IMR-90 (cell line): ENCODE measurements at places on chromosomes 5 and 9.

GRCh38 chr5:150065886-150066285 is 20.5 kb downstream of the CSF1R start:
- peak; percentile 15 for DNase-seq

- peak; percentile 71 for DNase-seq
Observed at GRCh38 chr9:110095161-110095595, 112.8 kb downstream of the C9orf152 start.

- DNase-seq, result no peak
Observed at GRCh38 chr9:88143957-88144625, 5.8 kb upstream of the SPATA31C2 start.

DNA sequence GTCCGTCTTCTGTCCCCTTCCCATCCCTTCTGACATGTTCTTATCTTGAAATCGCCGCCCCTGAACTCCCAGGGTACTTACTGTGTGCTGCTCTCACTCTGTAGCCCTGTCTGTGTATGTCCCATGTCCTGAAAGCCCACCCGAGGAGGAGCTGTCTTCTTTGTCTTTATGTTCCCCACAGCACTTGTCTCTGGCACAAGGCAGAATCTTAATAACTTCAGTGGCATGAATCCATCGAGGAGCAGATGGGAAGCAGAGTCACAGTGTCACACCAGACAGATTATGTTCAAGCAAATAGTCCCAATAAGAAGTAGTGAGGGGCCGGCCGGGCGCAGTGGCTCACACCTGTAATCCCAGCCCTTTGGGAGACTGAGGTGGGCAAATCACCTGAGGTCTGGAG is 29.7 kb upstream of the LTC4S start:
- no peak for DNase-seq

DNA sequence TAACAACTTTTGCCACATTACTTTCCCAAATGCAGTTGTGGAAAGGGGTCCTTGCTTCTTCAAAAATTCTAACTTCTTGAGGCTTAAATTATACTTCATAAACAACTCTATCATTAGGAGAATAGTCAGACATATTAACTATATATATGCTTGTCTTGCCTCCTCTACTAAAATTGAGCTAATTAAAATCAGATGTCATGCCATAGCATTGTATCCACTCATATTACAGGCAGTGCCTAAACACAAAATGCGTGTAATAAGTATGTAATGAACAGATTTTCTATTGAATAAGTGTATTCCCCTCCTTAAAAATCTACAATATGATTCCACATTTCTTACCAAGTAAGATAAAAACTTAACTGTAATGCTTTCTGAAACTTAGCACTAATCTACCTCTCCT is 204.5 kb downstream of the PLK2 start:
- no peak for DNase-seq

DNA sequence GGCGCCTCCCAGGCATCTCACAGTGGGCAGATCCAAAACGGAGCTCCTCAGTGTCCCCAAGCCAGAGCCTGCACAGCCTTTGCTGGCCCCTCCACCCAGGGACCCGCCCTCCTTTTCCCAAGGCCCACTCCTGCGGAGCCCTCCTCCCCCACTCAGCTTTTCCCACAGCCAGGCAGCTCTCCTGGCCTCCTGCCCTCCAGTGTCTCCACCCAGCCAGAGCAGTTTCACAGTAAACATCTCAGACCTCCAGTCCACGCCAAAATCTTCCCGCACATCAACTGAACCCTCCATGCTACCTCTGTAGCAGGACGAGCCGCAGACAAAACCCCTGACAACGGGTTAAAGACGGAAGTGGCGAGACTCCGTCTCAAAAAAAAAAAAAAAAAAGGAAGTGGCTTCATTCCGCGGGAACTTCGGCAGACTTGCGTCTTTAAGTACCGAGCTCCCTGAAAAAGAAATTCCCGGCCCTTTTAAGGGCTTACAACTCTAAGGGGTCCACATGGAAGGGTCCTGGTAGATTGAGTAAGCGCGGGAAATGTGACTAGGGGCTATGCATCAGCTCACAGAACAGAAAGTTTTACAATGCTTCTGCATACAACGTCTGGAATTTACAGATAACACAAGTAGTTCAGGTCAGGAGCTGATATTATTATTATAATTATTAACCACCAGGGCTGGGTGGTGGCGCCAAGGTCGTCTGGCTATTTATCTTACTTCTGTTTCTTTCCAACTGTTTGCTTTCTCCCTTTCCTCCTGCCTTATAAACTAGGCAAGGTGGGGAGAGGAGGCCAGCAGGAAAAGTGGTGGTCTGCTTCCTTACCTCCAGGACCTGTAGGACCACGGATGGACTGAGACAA is 11.4 kb upstream of the GRIN1 start:
- no peak for DNase-seq

- no peak for DNase-seq
Observed at GRCh38 chr5:38400365-38400764, 142.0 kb downstream of the EGFLAM start.

GRCh38 chr5:136035837-136036236 is 7.0 kb downstream of the TGFBI start:
- DNase-seq, result no peak

GRCh38 chr5:16304846-16305245 is 125.3 kb upstream of the MARCHF11 start:
- peak; percentile 4 for DNase-seq

DNA sequence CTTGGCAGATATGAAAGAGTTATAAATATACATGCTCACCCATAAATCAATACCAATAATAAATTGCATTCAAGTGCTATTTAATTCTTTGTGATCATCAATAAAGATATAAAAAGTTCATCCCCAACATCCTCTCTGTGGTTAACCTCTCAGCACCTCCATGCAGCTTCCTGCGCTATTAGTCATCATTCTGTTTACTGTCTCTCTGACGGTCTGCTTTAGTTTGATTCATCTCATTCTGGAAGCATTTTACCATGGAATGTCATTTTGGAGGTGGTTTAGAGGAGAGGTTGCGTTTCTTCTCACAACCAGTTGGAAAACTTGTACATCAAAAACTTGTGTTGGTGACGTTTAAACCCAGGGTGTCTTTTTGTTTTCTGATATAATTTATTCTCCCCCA is 486.6 kb downstream of the BRINP1 start:
- no peak for DNase-seq

DNA sequence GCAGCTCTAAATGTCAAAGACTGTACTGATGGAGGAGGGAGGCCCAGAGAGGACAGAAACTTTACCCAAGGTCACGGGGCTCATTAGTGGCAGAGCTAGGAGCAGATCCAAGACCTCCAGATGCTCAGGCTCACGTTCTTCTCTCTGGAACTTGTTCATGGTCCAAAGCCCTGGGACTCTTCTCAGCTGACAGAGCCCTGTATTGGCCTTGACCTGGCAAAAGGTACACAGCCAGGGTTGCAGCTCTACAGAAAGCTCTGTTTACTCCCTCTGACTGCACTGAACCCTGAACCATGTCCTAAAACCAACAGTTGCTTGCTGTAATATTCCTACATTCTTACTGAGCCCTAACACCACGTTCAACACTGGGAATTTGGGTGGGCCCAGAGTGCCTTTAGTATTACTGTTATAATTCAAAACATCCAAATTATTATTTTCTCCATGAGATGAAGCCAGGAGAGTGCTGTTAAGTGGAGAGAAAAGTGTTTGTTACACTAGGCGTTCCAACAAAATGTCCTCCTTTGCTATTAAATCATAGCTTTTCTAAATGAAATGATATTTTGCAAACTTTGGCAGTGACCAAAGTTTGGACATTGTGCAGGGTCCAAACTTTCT is 602.4 kb upstream of the CLINT1 start:
- no peak for DNase-seq

- peak; percentile 41 for DNase-seq
Observed at GRCh38 chr5:147484708-147485020, 25.2 kb downstream of the DPYSL3 start.

DNA sequence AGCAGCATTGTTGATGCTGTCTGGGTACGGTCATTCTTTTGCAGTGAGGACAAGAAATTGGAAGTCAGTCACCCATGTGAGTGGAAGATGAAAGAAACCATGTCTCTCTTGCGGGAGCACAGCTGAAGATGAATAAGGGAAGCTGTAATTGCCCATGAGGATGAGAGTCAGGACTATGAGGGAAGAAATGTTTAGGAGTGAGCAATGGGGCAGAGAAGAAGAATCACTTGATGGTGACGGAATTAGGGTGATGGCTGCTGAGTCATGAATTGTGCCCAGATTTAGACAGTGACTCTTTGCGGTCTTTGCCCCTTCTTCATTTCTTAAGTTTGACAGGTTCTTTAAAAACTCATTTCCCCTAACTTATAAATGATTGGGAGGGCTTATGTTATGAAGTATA is 183.3 kb downstream of the MAST4 start:
- DNase-seq, result no peak

- DNase-seq, result peak; percentile 92
Observed at GRCh38 chr5:19928562-19929421, 59.2 kb downstream of the CDH18 start.

GRCh38 chr5:163444526-163444925 is 7.1 kb downstream of the CCNG1 start:
- DNase-seq, result no peak

- DNase-seq, result no peak
Observed at GRCh38 chr5:116303810-116304209, 219.0 kb downstream of the COMMD10 start.

- DNase-seq, result peak; percentile 47
Observed at GRCh38 chr9:128568470-128569078, 16.2 kb downstream of the SPTAN1 start.

DNA sequence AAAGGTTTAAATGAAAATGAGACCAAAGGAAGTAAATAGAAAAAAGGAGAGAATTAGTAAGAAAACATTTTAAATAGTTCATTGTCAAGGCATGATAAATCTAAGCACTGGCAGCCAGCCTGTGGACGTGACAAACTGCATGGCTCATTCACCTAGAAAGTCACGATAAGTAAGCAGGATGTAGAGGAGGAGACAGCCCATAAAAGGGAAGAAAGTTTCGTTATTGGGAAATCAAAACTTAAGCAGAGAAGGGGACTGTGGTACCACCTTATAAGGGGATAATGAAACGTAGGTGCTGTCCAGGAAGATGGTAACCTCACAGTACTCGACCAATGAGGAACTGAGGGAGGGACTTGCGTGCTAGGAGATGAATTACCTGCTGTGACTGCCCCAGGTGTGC is 494.5 kb upstream of the GRAMD2B start:
- no peak for DNase-seq

DNA sequence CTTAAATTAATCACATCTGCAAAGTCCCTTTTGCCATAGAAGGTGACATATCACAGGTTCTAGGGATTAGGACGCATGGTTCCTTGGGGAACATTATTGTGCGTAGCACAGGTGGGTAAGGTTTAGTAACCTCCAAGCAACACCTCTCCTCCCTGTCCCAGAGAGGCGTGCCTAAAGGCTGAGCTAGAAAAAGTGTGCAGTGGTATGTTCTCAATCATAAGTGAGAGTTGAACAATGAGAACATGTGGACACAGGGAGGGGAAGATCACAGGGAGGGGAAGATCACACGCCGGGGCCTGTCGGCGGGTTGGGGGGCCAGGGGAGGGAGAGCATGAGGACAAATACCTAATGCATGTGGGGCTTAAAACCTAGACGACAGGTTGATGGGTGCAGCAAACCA is 14.9 kb downstream of the DAB2IP start:
- no peak for DNase-seq

GRCh38 chr9:116504081-116504480 is 183.0 kb upstream of the TRIM32 start:
- DNase-seq, result no peak

DNA sequence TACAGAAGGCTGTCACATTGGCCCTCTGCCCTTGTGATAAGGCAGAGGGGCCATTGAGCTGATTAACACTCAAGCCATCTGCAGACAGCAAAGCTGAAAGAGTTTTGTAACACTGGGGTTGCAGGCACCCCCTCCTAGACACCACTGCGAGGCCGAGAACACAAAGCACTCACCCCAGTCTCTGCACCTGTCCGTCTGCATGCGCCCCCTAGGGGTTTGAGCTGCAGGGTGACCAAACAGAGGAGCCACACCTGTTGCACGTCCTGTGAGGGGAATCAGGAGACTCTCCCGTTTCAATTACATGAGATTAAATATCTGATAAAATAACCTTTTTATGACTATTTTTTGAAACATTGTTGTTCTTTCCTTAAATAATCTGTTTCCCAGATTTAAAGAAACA is 1180.4 kb downstream of the CDH9 start:
- no peak for DNase-seq

- DNase-seq, result no peak
Observed at GRCh38 chr9:123852403-123852802, 77.5 kb downstream of the DENND1A start.

DNA sequence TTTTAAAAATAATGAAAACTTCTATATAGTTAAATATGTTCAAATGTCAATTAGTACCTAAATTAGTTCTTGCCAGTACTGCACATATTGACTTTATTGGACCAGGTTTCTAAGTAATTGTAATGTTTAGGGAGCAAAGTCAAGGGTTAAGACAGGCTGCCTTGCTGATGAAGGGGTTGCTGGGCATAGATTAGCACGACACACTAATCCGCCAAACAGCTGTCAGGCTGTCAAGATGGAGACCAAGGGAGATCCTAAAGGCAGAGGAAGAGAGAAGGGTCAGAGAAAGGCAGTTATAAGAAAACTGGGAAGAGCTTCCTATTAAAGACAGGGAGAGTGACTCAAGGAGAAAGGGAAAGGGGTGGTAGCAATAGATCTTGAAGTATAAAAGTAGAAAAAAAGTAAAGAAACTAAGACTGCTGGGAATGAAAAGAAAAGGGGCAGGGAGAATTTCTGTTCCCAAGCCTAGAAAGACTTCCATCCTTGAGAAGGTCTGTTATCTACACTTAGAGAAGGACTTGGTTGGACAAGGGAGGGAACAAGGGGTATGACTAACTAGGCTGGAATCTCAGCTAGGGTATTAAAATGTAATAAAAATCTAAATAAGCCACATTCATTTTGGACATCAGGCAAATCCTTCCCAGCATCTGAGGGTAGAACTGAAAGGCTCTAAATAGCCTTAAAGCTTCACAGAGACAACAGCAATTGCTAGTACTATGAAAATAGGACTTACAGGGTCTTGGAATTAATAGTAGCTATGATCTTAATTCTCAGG is 188.7 kb downstream of the FBXL17 start:
- peak; percentile 75 for DNase-seq

DNA sequence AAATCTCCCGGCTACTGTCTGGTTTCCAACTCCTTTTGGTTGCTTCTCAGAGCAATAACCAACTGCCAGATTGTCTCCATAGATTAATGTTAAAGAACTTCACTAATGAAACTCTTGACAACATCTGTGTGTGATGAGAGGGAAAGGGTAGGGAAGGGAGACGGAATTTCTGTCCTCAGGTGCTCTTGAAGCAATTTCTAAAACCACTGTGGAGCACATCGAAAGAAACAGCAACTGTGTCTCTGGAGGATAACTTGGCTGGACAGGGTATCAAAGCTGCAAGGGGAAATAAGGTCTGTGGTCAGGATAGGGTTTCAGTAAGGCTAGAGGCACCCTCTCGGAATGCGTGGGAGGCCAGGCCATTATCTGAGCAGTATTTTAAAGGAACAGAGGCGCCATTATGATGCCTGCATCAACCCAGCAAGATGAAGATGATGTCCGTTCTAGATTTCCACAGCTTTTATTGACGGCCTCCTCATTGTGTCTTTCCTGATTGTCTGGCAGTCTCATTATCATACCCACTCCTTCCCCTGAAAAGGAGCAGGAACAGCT is 76.6 kb downstream of the RORB start:
- no peak for DNase-seq

- peak; percentile 95 for DNase-seq
Observed at GRCh38 chr5:150317048-150318003, 14.6 kb upstream of the ARSI start.
